M059J (cell line): ENCODE measurements at places on chromosomes 12 and 14.

DNA sequence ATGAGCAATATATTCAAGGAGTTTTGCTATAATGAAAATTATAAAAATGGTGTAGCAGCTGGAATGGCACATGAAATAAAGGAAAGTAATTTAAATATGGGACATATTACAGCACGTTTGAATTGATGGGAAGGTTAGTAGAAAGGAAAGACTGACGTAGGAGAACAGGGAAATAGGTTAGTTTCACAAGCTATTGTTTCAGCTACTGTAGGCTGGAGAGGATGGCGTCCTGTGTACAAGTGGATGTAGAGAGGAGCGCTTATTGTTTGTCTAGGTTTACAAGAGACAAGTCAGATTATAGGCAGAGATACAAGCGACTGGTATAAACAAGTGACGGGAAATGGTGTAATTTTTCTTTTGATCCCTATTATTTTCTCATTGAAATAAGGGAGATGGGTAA, 431.2 kb upstream of the PDE3A start:
- DNase-seq, result no peak

GRCh38 chr14:93153121-93153520, 31.6 kb downstream of the MOAP1 start:
- no peak for DNase-seq

DNA sequence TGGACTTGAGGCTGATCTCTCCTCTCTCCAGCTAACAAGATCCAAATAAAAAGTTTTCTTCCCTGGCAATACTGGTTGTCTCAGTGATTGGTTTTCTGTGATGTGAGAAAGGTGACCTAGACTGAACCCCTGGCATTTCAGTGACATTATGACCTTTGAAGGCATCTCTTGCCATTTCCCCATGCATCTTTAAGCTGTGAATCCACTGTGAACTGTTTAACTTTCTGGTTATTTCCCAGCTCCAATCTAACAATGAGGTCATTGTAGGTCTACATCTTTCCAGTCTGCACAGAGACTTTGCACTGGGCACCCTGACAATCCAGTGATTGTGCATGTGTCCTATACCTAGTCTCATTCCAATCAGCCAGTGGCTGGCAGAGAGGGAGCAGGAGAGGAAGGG, 155.9 kb upstream of the NUDT4 start:
- no peak for DNase-seq

GRCh38 chr12:86711731-86712130, 455.5 kb upstream of the MGAT4C start:
- no peak for DNase-seq

DNA sequence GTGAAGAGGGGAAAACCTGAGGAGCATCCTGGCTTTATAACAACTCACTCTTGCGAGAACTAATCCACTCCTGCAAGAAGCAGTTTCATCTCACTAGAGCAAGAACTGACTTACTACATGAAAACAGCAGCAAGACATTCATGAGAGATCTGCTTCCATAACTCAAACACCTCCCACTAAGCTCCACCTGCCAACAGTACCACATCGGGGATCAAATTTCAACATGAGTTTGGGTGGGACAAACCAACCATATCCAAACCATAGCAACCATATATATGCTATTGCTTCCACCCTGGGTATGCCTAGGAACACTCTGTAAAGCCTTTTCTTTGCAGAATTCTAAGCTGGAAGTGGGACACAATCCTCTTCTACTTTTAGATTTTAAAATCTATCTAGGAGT, 13.9 kb upstream of the AVPR1A start:
- DNase-seq, result no peak

- DNase-seq, result no peak
These were observed 828.3 kb downstream of the VRK1 start for GRCh38 chr14:97625477-97625876.

GRCh38 chr14:87081004-87081403, 912.0 kb downstream of the GALC start:
- DNase-seq, result no peak

- no peak for DNase-seq
These were observed 31.1 kb downstream of the SSH1 start for GRCh38 chr12:108826101-108826806.

DNA sequence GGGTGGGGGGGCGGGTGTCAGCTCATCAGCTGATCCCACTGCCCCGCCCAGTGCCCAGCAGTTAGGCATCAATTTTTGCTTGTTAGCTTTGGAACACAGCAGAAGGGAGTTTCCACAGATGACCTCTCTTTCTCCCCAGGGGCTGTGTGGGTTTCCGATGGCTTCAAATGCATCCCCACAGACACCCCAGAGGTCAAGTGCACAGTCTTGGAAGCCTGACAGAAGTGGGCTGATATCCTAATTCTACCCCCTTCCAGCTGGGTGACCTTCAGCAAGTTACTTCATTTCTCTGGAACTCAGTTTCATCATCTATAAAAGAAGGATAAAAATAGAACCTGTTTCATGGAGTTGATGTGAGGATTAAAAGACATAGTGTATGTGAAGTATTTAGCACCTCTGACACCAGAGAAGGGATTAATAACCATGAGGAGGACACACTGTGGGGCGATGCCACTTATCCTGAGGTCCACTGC, 22.0 kb downstream of the TTC9 start:
- DNase-seq, result peak; percentile 22

- peak; percentile 28 for DNase-seq
These were observed 307.7 kb downstream of the CCDC91 start for GRCh38 chr12:28497889-28498411.

- DNase-seq, result no peak
These were observed 97.3 kb upstream of the ALX1 start for GRCh38 chr12:85182699-85183098.
